CD8-positive, alpha-beta T cell (primary cell): ENCODE measurements at places on chromosomes 12 and 14.

GRCh38 chr12:20421421-20421820 lies 53.1 kb downstream of the PDE3A start:
- DNase-seq: no peak

GRCh38 chr14:51845811-51846210 lies 14.6 kb upstream of the GNG2 start:
- DNase-seq: no peak

GRCh38 chr14:20515846-20516245 lies 10.5 kb downstream of the RNASE10 start:
- no peak for DNase-seq

GRCh38 chr12:104670439-104671408 lies 214.0 kb downstream of the CHST11 start:
- no peak for DNase-seq

GRCh38 chr12:46948936-46949545 lies 123.2 kb upstream of the SLC38A4 start:
- DNase-seq: no peak

GRCh38 chr12:98757455-98757854 lies 112.4 kb downstream of the APAF1 start:
- no peak for DNase-seq

DNA sequence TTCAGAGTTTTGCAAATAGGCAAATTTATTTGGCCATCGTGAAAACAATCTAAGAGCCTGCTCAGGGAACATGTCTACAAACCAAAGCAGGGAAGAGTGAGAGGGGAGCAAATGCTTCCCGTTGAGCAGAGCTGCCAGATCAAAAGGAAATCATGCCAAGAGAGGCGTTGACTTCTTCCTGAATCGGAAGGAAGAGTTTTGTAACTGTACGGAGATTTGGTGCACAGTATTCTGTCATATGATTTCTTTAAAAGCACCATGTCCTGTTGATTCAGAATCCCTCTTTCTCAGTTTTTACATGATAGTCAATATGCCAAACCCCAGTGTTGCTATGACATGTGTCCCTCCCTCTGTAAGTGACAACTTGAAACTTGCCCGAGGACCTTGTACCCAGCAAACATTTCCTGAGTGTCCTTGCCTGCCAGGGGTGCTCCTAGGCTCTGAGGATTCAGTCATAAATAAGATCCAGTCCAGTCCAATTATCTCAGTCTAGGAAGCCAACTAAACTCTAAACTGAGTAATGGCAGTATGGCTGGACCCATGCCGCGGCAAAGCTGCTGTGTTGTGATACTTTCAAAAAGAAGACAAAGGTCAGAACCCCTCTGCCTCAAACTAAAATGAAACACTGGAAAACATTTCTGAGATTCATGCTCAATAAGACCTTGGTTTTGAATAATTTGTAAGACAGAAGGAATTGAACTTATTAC lies 300.1 kb upstream of the FKBP4 start:
- no peak for DNase-seq

- DNase-seq: no peak
Measured at GRCh38 chr14:59161561-59162175, 26.8 kb upstream of the DAAM1 start.

GRCh38 chr12:96194971-96195844 lies 1.0 kb downstream of the ELK3 start:
- DNase-seq: peak; percentile 37

- DNase-seq: no peak
Measured at GRCh38 chr12:114982760-114983159, 298.8 kb upstream of the TBX3 start.
